Daoy (cell line): ENCODE measurements at places on chromosomes 5 and 9.

DNA sequence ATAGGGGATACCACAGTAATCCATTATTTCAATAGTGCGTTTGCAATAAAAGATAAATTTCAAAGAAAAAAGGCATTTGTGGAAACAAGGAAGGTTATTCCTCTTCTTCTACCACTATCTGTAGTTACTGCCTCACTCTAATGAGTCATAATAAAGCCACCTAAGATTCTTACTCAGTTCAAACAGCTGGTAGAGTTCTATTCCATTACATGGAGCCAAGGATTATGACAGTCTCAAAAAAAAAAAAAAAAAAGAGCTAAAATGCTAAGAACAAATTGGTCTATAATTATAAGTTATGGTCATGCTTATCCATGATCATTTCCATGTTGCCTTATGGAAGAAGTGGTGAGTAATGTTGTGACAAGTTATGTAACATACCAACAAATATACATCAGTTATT lies 46.3 kb downstream of the DENND1A start:
- no peak for DNase-seq

- no peak for DNase-seq
Measured at GRCh38 chr9:136086951-136087740, 7.9 kb downstream of the NACC2 start.

DNA sequence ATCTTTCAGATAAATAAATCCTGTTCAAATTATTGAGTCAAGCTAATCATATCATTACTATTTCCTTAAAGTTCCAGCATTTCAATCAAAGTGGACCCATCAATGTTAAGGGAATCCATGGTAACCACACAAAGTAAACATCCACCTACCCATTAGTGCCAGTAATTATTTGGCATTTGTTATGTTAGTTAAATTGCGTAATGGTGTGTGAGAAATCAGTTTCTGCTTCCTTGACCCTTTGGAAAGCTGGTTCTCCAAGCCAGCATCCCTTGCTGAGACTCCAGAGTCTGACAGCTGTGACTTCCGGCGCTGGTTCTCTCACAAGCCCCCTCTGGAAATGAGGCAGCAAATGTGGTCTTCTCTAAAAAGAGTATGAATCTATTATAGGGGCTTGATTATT lies 308.6 kb upstream of the EFNA5 start:
- DNase-seq, result no peak

DNA sequence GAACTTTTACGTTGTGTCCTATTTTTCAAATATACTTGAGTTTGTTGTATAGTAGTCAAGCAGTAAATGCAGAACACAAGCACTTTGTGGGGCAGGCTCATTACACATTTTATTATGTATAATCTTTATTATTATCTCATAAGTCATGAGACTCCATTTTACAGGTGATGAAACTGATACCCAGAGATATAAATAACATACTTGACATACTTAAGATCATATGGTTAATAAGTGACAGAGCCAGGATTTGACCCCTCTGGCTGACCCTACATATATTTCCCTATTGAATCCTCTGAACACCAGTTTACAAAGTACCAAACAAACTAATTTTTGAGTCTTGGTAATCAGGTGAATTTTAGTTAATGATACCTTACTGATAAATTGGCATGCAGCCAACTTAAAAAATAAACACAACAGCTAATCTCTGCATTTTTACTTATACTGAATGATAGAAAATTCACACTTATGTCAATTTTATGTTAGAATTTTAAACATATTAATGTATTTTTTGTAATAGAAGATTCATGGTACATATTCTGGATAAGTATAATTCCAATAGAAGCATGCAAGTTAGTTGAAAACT lies 305.0 kb upstream of the MEF2C start:
- DNase-seq, result no peak

DNA sequence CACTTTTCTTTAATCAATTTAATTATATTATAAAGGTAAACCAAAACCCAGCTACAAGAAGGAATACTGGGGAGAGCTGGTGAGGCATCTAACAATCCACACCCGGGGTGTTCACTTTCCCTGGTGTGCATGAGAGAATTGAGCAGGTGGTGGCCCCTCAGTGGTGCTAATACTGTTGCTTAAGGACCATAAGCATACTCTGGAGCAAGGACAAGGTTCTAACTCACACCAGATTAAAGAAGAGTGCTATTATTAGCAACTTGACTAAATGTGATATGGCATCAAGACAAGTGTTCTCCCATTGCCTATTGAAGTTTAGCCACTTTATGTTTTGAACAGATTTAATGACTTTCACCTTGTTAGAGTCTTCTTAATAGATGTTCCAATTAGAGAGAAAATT lies 8.8 kb downstream of the RGS7BP start:
- no peak for DNase-seq

- DNase-seq, result no peak
Measured at GRCh38 chr9:95756986-95757385, 118.5 kb upstream of the ERCC6L2 start.

GRCh38 chr5:66438696-66439095 lies 157.5 kb upstream of the MAST4 start:
- no peak for DNase-seq

DNA sequence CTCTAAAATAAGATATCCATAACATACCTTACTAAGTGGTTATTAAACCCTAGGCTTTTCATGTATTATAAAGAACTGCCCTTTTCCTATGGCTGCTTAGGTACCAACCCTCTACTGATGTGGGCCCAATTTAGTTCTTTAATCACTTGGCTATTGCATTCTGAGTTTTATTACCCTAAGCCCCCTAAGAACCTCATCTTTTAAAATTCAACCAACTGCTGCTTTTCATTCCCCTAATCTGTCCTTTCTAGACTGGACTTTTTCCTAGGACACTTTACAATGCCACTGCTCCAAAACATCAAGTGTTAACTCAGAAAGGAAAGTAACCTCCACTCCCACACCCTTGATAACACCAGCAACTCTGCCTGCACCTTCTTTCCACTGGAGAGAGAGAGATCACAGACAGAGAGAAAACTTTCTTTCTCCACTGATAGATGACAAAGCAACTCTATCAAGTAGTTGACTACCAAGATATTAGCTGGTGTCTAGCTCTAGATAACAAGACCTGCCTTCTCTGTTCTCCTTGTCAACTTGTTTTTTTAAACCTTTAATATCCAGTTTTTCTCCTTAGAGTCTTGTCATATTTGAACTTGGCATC lies 27.3 kb downstream of the ELL2 start:
- DNase-seq, result no peak

DNA sequence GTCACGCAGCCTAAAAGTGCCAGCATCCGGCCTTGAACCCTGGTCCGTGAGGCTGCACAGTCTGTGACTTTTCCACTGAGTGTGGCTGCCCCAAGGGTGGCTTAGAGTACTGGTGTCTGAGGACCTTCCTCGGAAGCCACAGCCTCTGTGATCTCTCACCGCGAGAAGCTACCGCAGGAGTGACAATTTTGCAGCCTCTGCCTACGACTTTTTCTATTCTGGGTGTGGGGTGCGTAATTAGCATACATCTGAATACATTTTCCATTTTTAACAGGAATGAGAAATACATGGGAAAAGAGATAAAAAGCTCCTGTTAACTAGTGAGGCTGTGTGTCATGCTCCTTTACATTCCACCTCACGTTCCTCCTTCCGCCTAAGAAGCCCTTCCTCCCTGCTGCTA lies 48.3 kb upstream of the HRH2 start:
- no peak for DNase-seq

DNA sequence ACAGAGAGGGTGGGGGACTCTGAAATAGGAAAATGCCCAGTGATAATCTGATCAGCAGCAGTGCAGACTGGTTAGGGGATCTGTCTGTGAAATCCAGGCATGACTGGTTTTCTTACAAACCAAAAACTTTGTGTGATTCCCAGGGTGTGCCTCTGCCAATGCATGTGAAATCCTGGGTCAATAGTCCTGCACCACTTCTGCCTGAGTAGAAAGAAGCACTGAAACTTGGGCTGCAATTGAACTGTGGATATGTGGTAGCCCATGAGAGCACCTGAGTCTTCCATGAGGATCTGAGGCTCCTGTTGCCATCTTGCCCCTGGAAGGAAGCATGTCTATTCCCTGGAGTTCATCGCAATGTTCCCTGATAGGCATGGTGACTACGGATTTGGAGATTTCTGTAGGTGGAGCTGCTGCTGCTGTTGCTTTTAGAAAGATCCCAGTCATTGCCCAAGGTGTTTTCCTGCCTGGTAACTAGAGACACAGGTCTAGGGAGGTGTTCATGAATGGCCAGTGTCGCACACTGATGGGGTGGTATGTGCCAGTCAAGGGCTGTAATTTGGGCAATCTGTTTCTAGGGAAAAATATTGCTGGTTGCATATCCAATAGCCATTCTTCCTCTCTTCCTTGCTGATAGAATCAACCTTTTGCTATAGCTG lies 146.7 kb downstream of the CARTPT start:
- no peak for DNase-seq

- DNase-seq, result no peak
Measured at GRCh38 chr5:157611571-157612476, 36.2 kb upstream of the ADAM19 start.

- no peak for DNase-seq
Measured at GRCh38 chr5:40441733-40442132, 238.0 kb upstream of the PTGER4 start.

GRCh38 chr5:116880150-116880549 lies 305.5 kb upstream of the SEMA6A start:
- DNase-seq, result no peak

DNA sequence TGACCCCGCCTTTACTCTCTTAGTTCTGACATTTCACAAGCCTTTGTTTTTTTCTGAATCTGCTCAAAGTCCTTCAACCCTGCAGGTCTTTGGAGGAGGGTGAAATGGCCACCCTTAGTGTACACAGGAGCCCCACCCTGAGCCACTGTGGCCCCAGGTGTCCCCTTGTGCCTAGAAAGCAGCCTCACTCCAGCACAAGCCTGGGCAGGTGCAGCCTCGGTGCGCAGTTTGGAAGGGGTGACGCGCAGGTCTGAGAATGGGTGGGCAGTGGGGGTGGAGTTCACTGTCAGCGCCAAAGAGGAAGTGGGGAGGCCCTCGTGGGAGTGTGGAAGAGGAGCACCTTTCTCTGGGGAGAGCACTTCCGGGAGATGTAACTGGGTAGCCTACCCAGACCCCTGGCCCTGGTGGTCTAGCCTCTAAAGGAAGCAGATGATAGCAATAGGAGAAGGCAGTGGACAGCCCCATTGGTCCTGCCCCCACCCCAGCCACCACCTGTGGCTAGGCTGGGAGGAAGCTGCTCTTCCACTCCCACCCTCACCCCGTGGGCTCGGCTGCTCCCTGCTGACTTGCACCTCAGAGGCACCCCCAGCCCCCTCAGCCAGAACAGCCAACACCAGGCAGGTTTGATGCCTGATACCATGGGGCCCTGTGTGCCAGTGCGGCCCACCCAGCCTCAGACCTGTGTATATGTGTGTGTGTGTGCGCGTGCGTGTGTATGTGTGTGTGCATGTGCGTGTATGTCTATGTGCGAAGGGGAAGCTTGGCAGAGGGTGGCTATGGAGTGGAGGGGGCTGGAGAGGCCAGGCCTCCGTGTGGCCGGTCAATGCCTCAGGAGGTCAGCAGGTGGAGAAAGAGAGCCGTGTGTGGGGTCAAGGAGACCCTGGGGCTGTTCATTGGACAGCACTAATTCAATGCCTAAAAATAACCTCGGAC lies 16.8 kb upstream of the DAB2IP start:
- peak; percentile 56 for DNase-seq
